ENCODE measurements at places on chromosomes 13 and 19.

DNA sequence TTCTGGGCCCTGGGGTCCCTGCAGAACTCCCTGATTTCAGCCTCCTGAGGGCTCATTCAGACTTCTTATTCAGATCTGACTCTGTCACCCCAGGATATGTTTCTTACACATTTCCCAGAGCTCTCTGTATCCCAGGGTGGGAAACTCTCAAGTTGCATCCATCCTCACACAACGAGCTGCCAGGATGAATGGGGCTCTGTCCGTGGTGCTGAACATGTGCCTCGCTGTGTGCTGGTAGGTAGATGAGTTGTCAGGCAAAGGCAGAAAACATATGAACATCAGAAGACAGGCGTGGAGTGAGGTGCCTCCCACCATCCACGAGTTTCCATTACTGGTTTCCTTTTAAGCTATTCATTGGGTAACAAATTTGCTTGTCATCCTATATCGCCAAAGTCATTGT is 11.4 kb upstream of the IGFL1 start:
- no peak for DNase-seq

- no peak for DNase-seq
These were observed 253.2 kb downstream of the SUCLA2 start for GRCh38 chr13:47747901-47748300.

- no peak for DNase-seq
These were observed 178.2 kb upstream of the TSHZ3 start for GRCh38 chr19:31527443-31527842.

- no peak for DNase-seq
These were observed 1770.2 kb upstream of the MIR17HG start for GRCh38 chr13:89577301-89577700.

GRCh38 chr19:10998666-10999065 is 37.8 kb downstream of the SMARCA4 start:
- no peak for DNase-seq

DNA sequence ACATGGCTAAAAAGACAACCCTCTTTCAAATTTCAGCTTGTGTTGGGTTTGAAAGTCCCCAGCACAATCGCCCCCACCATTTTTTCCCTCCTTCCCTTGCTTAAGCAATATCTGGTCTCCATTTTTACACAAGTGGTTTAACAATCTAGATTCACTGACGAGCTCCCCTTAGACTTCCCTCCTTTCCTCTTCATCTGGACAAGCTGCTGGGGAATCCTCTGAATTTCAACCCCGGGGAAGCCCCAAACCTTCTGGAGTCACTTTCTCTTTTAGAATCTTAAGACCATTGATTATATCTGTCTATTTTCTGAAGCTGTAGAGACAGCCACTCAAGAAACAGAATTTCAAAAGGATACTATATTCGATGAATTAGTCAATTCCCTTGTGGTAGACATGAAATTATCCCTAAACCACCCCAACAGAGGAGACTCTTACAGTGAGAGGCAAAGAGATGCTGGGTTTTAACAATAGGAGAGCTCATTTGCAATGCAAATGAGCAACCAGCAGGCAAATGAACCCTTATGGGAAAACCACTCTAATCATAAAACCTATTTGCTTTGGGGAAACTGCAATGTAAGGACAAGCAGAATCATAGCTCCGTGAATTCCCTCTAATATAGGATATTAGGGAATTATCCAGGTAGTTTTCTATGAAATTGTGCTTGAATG is 78.9 kb downstream of the TEX26 start:
- no peak for DNase-seq

DNA sequence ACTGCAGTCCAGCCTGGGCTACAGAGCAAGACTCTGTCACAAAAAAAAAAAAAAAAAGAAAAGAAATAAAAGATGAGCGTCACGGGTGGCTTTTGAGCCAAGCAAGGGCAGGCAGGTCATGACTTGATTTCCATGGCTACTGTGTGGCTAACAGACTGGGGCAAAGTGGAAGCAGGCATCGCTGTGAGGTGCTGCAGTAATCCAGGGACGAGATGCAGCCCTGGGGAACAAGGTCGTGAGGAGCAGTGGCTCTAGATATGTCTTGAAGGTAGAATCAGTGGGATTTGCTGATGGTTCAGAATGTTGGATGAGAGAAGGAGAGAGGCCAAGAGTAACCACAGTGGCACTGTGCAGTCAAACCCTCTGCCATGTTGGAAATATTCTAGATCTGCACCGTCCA is 14.2 kb downstream of the HAS1 start:
- DNase-seq, result no peak

DNA sequence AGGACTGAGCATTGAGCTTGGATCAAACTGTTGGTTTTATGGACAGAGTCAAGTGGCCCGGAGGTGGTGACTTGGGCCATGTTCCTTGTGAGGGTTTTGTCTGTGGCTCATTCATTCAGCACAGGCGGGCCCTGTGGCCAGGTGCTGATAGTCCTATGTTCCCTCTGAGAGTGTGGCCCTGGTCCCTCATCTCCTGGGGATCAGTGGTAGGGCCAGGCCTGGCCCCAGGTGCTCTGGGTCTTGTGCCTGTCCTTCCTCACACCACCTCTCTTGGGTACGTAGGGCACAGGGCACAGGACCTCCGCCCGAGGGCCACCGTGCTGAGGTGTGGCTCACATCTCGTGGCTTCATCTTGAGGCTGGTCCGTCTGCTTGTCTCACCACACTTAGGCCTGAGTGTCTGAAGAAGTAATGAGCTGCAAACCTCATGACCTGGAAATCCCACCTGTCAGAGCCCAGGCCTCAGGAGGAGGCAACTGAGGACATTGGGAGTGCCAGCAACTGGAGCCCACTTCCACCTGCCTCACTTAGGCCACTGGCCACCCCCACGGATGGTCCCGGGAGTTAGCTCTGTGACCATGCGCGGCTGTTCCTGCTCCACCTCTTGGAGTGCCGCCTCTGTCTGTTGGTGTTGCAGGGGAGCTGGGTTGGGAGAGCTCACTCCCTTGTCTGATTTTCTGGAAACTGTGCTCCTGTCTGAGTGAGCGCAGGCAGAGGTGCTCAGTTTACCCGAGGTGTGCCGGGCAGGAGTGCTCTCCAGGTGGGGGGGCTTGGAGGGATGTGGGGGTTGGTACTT is 53.4 kb downstream of the KDM4B start:
- DNase-seq, result no peak

- peak; percentile 50 for DNase-seq
These were observed 967 bp downstream of the DBP start for GRCh38 chr19:48635966-48636858.

- DNase-seq, result no peak
These were observed 30.8 kb downstream of the KLF2 start for GRCh38 chr19:16355293-16356043.

- DNase-seq, result peak; percentile 6
These were observed 9.8 kb downstream of the ATP4B start for GRCh38 chr13:113648216-113648610.

DNA sequence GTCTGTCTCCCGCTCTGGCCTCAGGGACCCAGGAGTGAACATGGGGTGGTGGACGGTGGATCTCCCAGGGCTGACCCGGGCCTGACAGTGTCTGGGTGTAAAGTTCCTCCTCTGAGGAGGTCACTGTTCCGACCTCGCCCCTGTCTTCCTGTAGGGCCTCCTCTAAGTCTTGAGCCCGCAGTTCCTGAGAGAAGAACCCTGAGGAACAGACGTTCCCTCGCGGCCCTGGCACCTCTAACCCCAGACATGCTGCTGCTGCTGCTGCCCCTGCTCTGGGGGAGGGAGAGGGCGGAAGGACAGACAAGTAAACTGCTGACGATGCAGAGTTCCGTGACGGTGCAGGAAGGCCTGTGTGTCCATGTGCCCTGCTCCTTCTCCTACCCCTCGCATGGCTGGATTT is at the start of gene SIGLEC9:
SIGLEC9 (plus strand) TSS at position 178 of the 400 bp plus-strand sequence; CDS start at position 247, 69 bp downstream.
- no peak for DNase-seq

Data from naive thymus-derived CD8-positive, alpha-beta T cell (primary cell).